Activated CD4-positive, alpha-beta T cell treated with anti-CD3 and anti-CD28 coated beads, Interleukin-2, amount 10 ng/mL, durations not matched to agents 7 days and 5 days (primary cell): ENCODE measurements at places on chromosomes 11 and 22. TPM values are rescaled to one million over a fixed set of nuclear protein-coding genes. Genes with fewer than 3 reads are reported as not detected.

Gene GGTLC2
- not detected for total RNA-seq

Gene IFITM10
- total RNA-seq, result 0.96 TPM

Gene TYR
- total RNA-seq, result not detected

GRCh38 chr22:43066134-43066533 lies 23.1 kb downstream of the TTLL1 start:
- no peaks in the 10 kb centered on the region for H3K4me1 ChIP-seq
- DNase-seq, result no peak
- H3K36me3 ChIP-seq, result no peaks in the 10 kb centered on the region
- no peak overlapping the region for H3K4me3 ChIP-seq
- H3K27ac ChIP-seq, result no peak overlapping the region

DNA sequence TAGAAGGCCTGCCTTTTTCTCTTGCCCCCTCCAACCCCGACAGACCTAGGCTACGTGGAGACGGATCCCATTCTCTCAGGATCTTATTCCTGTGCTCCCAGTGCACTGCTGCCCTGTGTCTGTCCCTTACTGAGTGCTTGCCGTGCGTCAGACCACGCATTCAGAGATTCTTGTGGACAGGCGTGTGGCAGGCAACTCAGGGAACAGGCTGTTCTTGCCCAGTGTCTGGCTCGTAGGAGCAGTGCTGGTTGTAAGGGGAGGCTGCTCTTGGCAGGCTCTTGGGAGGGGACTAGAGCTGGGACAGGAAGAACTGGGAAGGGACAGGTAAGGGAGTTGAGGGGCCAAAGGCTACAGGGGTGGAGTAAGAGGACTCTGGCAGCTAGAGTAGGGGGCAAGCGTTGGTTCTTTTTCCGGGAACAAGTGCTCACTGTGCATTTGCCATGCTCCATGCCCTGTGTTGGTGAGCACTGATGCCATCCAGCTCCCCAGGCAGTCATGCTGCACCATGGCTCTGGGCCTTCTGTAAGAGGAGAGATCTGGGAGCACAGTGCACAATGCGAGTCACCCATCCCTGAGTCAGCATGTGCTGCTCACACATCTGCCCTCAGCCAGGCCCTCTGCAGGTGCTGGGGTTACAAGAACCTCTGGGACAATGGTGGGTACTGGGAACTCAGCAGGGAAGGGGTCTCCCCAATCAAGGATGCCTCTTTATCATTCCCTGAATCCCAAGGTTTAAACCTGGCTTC lies 119.1 kb downstream of the TBC1D22A start:
- no peaks in the 10 kb centered on the region for H3K27me3 ChIP-seq
- peaks cover 6% of the 10 kb centered on the region for H3K36me3 ChIP-seq
- no peak for DNase-seq
- peaks cover 3% of the 10 kb centered on the region for H3K4me1 ChIP-seq
- no peak overlapping the region for H3K27ac ChIP-seq

- H3K4me3 ChIP-seq, result no peak overlapping the region
- H3K27ac ChIP-seq, result no peak overlapping the region
- no peaks in the 10 kb centered on the region for H3K4me1 ChIP-seq
- no peak for DNase-seq
These were observed 11.2 kb downstream of the CCS start for GRCh38 chr11:66604155-66604554.

DNA sequence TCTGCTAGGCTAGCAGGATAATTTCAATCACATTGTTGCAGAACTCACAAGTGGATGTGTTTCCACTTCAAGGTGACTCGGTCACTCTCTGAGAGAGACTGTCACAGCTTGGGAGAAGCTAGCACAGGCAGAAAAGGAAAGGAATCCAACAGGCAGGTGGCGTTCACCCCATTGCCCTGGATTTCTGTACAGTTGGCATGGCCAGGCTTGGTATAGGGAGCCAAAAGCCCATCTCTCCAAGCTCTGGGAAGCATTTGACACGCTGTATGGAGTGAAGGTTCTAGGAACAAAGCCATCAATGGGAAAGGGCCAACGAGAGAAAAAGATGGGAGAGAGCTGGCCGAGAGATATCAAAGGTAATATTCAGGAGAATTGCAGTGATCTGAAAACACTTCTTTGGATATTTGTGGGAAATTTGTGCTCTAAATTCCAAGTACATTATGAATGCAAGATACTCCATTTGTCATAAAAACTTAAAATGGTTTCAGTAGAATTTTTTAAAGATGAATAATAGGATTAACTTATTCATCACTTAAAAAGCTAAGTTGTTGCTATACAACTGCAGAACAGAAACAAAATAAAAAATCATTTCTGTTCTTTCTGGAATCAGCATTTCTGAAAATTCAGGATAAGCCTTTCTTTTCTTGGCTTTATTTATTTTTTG lies 223.5 kb upstream of the NTM start:
- no peak overlapping the region for H3K27ac ChIP-seq
- H3K36me3 ChIP-seq, result no peaks in the 10 kb centered on the region
- no peaks in the 10 kb centered on the region for H3K27me3 ChIP-seq
- H3K4me1 ChIP-seq, result no peaks in the 10 kb centered on the region

DNA sequence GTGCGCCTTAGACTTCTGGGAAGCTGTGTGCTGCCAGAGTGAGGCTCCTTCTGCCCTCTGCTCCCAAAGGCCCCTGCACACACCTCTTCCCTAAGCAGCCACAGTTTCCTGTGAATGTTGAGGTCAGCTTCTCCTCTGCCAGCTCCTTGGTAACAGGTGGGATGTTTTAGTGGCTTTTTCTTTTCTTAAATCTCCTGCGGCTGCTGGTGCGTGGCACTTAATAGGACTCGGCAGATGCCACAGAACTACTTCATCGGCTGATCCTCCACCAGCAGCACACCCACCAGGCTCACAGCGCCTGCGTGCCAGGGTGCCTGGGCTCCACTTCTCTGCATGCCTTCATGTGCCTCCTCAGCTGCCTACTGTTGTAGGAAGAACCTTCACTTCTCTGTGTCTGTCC lies 87.8 kb downstream of the RCN1 start:
- H3K27ac ChIP-seq, result no peak overlapping the region
- H3K27me3 ChIP-seq, result peaks cover 14% of the 10 kb centered on the region
- no peaks in the 10 kb centered on the region for H3K36me3 ChIP-seq
- no peaks in the 10 kb centered on the region for H3K4me1 ChIP-seq
- no peak for DNase-seq
- H3K4me3 ChIP-seq, result no peak overlapping the region

DNA sequence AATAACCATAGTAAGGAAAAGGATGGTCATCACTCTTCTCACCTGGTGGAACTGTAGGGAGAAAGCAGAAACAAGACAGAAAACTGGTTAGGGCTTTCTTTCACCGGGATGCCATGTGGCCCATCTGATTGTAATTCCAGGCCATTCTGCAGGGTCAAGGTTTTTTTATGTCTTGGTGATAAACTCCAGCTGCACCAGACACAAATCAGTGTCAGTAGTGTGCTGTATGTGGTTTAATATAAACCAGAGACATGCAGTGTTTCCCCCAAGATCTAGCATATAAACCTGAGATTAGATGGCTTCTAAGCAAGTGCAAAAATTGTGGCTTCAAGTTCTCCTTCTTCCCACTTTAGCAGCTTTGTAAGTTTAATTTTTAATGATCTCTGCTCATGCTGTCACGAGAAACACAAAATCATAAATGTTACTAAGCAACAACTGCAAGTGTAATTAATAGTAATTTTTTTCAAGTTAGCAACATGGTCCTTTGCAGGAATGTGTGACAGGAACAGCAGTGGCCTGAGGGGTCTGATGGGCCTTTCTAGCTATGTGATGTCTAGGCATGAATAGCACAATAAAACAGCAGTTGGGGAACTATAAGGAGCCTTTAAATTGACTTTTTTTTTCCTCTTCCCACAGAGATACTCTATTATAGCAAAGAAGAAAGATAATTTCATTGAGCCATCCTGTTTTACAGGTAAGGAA lies 41.6 kb downstream of the BDNF start:
- H3K4me3 ChIP-seq, result no peak overlapping the region
- no peaks in the 10 kb centered on the region for H3K27me3 ChIP-seq
- H3K36me3 ChIP-seq, result no peaks in the 10 kb centered on the region
- H3K4me1 ChIP-seq, result no peaks in the 10 kb centered on the region
